ENCODE measurements at places on chromosomes 4 and X.

DNA sequence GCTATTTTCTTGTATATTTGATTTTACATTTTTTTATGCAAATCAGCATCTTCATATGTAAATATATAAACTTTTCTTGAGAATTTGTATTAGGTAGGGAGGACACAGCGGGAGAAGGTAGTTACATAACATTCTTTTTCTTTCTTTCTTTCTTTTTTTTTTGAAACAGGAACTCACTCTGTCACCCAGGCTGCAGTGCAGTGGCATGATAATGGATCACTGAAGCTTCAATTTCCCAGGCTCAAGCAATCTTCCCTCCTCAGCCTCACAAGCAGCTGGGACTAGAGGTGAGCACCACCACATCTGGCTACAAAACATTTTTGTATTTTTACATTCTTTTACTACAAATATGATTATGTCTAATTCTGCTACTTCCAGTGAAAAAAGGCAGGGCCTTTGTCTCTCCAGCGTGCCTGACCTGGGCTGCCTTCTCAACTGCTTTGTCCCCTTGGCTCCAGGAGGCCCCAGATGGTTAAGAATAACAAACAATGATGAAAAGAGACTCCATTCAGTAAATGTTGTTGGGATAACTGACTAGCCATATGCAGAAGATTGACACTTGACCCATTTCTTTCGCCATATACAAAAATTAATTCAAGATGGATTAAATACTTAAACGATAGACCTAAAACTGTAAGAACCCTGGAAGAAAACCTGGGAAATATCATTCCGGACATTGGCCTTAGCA is 46.5 kb upstream of the FAT4 start:
- no peak for DNase-seq

- DNase-seq: no peak
These were observed 411.2 kb downstream of the MID1IP1 start for GRCh38 chrX:39212456-39212855.

DNA sequence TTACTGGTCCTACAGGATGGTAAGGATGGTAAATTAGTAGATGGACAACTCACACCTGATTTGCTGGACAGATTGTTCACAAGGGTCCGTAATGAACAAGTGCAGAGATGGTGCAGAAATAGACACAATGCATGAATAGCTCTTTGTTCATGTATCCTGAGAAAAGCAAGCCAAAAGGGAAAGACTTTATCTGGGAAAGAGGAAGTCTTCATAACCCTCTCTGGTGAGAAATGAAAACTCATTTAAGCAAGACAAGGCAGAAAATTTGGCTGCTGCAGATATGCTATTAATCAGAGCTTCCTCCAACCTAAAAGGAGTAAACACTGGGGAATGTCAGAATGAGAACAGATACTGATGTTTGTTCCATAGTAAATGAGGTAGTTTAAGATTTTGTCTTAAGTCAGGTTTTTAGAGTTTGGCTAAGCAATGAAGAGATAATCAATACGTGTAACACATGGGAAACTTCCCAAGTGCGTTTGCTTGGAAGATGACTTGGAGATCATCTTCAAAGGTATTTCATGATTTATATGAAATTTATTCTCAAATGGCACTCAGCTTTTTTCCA is 152.4 kb upstream of the BMPR1B start:
- DNase-seq: no peak

GRCh38 chr4:134337574-134337973 is 136.0 kb upstream of the PABPC4L start:
- DNase-seq: no peak

GRCh38 chr4:154560824-154561231 is 2.0 kb upstream of the FGB start:
- no peak for DNase-seq

GRCh38 chr4:156201050-156201449 is 247.4 kb upstream of the CTSO start:
- DNase-seq: no peak

DNA sequence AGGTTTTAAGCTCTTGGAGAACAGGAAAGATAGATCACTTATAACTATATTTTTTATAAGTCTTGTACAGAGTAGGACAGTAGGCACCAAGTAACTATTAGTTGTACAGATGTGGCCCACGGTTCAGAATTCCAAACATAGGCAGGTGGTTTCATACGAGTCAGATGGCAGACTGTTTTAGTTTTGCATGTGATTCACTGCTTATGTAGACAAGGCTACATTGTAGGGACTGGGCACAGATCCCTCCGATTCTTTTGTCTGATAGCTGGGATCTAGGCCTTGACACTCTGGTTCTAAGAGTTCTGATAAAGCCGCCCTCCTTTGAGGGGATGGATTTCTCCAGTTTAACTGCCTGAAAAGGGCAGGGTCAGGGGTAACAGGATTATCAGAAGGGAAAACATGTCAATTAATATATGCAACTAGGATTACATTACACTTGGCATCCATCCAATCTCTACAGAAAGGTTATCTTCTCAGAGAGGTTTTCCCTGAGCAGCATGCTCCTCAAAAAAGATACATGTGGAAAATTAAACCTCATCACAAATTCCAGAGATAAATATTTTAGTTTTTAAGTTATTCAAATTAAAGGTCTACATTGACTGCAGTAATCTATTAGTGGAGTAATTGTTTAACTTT is 87.8 kb downstream of the SPRY1 start:
- no peak for DNase-seq

- DNase-seq: no peak
These were observed 67.6 kb downstream of the PJA1 start for GRCh38 chrX:69097451-69098236.

DNA sequence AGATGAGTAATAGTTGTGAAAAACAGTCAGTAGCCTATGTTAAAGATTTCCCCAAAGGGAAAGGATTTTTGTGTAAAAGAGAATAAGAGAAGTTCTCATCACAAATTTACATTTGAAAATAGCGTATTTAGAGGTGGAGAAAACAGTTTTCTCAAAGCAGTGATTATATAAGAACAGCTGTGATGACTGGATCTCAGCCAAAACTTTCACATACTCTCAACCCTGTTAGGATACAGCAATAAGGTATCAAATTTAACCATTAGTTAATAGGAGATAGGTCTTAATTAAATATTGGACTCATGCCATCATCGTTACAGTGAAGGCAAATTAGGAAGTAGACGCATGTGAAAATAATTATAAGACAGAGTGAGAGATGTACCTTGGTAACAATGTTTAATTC is 622.7 kb downstream of the PCDH18 start:
- no peak for DNase-seq

DNA sequence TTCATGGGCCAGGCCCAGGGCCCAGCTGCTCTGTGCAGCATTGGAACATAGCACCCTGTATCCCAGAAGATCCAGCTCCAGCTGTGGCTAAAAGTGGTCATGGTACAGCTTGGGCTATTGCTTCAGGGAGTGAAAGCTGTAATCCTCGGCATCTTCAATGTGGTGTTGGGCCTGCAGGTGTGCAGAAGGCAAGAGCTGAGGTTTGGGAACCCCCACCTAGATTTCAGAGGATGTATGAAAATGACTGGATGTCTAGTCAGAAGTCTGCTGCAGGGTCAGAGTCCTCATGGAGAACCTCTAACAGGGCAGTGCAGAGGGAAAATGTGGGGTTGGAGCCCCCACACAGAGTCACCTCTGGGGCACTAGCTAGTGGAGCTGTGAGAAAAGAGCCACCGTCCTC is 341.7 kb downstream of the PPP3CA start:
- no peak for DNase-seq

DNA sequence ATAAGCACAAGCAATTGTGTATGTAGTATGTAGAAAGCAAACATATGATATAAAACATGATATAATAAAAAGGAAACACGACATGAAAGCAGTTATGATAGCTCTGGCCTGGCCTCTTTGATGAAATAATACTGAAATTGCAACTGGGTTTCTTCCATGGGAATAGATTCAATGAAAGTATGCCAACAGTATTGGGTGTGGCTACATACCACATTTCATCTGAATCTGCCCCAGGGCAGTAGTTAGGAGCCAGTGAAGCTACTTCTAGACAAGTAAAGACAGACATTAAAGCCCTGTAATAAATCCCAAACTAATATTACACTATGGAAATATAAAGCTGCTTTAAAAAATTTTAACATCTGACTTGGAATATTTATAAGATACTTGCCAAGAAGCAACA is 207.3 kb downstream of the FBXW7 start:
- no peak for DNase-seq

DNA sequence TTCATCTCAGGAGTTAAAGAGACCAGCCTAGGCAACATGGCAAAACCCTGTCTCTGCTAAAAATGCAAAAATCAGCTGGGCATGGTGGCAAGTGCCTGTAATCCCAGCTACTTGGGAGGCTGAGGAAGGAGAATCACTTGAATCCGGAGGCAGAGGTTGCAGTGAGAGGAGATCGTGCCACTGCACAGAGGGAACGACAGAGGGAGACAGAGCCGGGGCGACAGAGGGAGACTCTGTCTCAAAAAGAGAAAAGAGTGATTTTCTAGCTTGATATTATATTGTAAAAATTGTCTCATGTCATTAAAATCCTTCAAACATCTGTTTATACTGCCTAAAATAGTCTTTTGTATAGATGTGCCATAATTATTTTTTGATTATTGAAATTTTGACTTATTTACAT is 225.4 kb upstream of the AGA start:
- no peak for DNase-seq

DNA sequence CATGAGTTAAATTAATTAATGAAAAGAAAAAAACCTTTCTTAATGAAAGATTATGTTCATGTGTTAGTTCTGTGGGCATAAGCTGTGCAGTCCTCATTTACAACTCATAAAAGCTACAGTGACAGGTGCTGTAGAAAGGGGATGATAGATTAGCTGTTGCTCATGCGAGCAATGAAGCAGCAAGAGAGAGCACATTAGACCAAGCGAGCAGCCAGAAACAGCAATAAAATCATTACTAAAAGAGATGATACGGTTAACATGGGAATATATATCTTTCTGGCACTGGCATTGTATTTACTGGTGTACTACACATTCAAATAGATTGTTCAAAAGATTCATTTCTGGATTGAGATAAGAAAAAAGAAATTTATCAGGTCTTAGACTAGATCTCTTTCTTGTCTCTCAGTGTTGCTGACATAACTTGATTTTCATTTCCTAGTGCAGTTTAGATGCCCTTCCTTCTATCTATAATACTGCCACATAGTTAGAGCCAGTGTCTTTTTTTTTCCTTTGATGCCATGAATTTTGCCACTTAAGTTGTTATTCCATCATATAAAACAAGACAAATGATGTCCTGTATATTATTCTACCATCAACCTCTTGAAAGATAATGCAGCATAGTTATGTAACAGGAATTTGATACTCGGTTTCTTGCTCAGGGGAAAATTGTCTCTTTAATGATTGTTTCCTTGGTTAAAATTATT is 164.6 kb downstream of the BANK1 start:
- no peak for DNase-seq

DNA sequence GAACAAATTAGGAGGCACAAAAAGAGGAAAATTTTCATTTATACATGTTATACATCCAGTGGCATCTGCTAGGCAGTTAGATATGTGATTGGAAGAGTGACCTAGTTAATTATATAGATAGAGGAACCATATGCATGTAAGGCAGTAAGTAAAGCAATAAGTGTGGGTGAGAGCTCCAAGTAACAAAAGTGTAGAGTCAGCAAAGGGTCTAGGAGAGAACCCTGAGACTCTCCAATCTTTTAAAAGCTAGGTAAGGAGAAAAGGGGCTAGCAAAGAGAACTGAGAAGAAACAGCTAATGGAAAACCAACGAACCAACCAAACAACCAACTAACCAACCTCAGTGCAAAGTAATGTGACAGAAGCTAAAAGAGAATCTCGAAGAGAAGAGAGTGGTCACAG is 3.8 kb upstream of the CFAP299 start:
- no peak for DNase-seq

All from SHP77 treated with DMSO at 0.1 percent for 48 hours (cell line).